ENCODE measurements at places on chromosomes 3 and 15.

DNA sequence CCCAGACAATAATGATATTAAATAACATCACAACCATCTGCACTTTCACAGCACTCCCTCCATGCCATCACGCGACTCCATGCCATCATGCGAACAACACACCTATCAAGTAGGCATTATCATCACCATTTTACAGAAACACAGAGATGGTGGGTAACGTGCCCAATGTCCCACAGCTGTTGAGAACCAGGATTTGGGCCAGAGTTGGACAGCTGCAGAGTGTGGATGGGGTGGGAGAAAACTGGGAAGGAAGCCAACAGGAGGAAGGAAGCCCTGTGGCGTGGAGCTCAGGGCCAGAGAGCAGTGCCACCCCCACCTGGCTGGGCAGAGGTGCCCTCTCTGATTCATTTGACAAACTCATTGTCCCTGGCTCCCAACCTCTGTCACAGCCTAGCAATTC lies 29.0 kb downstream of the RBPMS2 start:
- DNase-seq = no peak

DNA sequence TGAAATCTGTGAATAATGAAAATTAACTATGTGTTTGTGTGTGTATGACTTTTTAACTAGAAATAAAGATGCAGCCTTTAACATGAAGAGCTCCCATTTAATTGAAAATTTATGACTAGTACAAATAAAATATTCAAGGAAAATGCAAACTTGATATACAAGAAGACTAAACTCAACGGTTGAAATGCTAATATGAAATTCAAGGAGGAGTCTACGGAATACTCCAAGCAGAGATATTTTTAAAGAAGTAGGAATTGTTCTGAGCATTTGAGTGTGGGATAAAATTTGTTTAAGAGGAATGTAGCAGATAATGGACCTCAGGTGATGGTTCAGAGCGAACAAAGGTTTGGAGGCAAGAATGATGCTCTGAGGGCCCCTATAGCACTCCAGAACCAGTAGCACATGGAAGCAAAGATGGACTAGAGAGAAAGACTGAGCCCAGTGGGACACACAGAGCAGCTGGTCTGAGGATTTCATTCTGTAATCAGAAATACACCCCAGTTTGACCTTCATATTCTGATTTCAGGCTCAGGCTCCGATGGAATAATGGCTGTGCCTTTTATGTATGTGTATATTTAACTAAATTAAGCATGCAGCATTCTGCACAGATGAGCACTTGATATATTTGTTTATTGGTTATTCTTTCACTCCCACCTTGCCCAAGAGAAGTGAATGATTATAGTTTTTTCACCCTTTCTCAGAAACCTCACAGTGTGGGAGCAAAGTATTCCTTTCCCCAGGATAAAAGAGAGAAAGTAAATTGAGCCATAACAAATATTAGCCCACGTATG lies 227.1 kb downstream of the ZPLD1 start:
- DNase-seq = no peak

GRCh38 chr15:84552896-84553295 lies 47.9 kb upstream of the ZSCAN2 start:
- no peak for DNase-seq

DNA sequence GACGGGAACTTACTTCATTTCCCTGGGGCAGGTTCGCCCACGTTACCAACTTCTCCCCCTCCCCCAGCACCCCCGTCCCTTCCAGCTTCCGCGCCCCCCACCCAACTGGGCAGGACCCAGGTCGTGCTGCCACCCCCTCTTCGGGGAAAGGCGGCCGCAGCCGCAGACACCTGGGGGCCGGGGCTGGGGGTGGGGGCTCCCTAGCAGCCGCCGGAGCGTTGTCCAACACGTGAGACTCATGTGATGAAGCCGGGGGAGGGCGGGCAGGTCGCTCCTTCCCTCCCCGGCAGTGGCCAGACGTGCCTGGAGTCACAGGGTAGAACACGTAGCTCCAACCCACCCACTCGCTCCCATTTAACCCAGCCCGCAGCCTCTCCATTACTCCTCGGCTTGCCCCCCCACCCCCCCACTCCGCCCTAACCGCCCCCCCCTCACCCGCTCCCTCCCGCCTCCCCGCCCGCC lies 240 bp upstream of the BHLHE40 start:
- DNase-seq = no peak

DNA sequence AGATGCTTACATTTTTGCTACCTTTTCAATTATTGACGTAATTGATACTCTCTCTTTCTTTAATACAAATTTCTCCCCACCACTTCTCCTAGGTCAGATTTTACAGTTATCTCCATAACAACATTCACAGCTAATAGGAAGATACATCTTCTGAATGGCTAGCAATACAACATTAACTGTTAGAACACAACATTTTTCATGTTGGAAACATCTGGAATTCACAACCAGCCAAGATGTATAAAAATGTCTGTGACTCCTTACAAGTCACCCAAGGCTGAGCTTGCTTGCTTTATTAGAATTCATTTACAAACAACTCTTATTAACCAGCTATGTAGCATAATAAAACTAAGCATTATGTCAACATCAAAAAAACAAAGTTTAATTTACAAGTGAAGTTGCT lies 81.0 kb upstream of the ROBO2 start:
- no peak for DNase-seq

GRCh38 chr15:28021281-28022039 lies 77.7 kb downstream of the OCA2 start:
- peak; percentile 57 for DNase-seq

- no peak for DNase-seq
These were observed 101.3 kb upstream of the P2RY1 start for GRCh38 chr3:152733584-152734119.

DNA sequence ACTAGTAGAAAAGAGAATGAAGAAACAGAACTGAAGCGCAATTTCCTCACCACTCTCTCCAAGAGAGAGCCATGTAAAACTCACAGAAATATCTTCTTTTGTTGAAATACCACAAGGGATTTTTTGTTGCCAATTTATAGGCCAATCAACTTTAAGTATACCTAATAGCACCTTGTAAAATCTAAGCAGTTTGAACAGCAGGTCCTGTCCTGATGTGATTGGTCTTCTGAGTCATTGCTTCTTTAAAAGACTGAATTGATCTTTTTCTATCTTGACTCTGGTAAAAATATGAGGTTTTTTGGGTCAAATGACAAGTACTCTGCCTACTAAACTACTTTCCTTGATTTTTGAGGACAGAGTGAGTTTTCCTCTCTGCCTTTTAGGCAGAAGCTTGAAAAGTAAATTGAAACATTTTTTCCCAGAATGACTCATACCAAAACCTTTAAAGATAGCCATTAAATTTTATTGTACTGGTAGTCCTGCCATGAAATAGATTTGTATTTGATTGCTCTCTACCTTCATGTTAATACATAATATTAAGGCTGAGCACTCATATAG lies 343.9 kb upstream of the CBLB start:
- DNase-seq = no peak

DNA sequence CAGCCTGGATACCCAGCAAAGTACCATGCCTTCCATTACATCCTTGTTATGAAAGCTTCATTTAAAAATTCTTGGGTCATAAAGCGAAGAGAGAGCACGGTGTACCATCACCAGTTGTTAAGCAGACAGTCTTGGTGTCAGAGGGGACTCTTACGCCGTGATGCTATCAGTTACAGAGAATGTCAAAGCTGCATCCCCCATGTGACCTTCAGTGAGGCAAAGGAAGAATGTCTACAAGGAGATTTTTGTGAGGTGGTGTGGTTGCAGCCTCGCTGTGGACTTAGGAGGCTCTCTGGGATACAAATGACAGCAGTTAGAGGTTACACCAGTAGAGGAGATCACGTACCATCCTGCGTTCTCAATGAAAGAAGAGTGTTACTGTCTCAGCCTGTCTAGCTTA lies 278.3 kb downstream of the FEZF2 start:
- no peak for DNase-seq

GRCh38 chr15:94253742-94254141 lies 22.4 kb downstream of the MCTP2 start:
- DNase-seq = no peak

GRCh38 chr3:87145553-87145952 lies 81.6 kb upstream of the CHMP2B start:
- DNase-seq = no peak

DNA sequence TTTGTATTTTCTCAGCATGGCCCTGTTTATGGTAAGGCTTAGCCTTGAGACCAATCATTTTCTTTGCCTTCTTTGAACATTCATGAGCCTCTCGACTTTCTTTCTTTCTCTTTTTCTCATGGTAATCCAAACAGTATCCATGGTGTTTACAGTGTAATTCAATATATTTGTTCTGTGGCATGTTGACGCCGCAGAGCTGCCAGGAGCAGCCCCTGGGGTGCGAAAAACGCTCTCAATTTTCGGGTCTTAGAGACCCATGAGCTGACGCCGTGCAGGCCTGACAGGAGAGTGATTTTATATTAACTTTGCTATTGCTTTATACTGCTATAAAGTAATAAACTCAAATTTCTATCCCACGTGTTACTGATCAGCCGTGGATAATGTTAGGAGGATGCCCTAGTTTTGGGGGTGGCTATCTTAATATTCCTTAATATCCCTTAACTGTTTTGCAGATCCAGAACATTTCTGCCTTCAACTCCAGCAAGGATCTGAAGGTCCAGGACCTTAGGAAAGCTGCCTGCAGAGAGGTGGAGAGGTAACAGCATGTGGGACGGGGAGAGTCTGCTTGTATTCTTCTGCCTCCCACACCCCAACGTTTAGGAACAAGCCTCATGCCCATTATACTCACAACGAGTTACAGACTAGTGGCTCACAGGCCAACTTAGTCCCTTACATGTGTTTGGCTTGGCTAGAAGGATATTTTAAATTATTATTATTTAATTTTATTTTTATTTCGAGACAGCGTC lies 29.3 kb upstream of the MYO1E start:
- DNase-seq = no peak

GRCh38 chr3:134394380-134394779 lies 20.1 kb upstream of the AMOTL2 start:
- DNase-seq = no peak

DNA sequence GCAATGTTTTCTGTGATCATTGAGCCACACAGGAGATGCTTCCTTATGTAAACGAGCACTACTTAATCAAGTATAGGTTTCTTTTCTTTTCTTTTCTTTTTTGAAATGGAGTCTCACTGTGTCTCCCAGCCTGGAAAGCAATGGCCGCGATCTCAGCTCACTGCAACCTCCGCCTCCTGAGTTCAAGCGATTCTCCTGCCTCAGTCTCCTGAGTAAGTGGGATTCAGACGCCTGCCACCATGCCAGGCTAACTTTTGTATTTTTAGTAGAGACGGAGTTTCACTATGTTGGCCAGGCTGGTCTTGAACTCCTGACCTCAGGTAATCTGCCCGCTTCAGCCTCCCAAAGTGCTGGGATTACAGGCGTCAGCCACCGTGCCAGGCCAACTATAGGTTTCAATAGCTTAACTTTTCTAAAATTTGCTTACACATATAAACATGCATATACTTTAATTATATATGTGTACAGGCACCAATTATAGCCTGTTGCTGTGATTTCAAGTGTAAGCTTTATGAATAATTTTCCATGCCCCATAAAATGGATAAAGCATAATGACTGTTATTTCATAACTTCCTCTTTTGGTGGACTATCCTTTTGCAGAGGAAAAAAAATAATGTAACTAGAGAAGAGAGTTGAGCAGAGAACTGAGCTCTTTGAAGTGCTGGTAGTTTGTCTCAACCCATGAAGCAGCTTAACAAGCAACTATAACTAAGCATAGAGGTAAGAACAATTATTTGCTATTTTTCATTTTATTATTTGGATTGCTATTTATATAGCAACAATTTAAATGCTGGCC lies 24.8 kb upstream of the MBNL1 start:
- DNase-seq = no peak

DNA sequence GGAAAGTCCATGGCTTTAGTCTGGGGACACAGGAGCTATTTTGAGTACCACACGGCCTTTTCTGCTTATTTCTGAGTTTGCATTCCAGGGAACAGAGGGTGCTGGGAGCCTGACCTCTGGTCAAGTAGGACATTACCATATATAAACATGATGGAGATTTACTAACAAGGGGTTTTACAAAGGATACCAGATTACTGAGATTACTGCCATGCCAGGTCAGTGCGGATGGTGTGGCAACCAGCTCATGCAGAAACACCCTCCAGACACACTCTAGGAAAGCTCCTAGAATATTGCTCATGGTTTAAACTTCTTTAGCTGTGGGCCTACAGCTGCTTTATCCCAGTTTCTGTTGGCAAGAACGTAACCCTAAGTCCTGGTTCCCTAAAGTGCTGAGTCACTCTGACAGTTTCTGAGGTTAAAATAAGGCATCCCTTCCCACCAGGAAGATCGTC lies 54.3 kb upstream of the AGTR1 start:
- DNase-seq = no peak

GRCh38 chr15:80138961-80139360 lies 13.8 kb upstream of the FAH start:
- no peak for DNase-seq

DNA sequence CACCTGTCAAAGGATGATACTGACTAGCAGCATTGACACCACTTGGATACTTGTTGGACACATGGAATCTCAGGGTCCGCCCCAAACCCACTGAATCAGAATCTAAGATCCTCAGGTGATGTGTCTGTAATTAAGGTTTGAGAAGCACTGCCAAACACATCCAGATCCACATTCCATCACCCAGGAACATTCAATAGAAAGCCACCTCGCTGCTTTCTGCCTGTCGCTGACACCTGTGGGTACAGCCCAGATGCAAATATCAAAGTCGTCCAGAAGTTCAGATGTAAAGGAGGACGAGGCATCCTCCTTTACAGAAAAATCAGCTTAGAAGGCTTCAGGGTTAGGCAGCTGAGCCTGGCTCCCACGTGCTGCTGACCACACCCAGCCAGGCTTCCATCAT lies 5.2 kb upstream of the RPS17 start:
- DNase-seq = no peak

DNA sequence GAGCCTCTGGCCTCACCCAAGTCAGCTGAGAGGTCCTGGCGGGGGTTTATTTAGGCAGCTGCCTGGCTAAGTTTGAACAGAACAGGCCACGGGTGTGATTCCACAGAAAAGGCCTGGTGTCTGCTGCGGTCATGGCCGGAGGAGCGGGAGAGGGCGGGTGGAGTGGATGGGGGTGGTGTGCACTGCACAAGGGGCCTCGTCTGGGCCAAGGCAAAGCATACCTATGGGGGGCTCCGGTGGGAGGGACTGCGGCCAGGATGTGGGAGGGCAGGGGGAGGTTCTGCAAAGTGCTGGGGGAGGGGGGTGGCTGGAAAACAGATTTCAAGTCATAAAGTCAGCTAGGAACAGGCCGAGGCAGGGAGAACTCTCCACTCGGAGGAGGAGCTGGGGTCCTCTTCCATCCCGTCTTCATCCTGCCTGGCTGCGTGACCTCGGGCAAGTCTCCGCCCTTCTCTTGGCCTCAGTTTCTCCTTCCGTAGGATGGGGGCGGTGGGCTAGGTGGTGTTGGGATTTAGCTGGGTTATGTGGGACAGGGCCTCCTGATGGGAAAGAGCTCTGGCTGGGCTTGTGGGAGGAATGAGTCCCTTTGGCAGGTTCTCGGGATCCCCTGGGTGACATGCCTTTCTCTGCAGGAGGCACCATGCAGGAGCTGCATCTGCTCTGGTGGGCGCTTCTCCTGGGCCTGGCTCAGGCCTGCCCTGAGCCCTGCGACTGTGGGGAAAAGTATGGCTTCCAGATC lies 878 bp downstream of the ISLR start:
- no peak for DNase-seq

- no peak for DNase-seq
These were observed 74.0 kb downstream of the TFRC start for GRCh38 chr3:196007744-196008335.

GRCh38 chr15:95106801-95107200 lies 875.4 kb downstream of the MCTP2 start:
- DNase-seq = no peak

- no peak for DNase-seq
These were observed 65.6 kb upstream of the PRR23C start for GRCh38 chr3:139110072-139110830.
